ENCODE measurements at places on chromosomes 13 and 19.
A peak's percentile ranks its signal among the peaks of the same experiment; 100 is the strongest.

- DNase-seq: no peak
Observed at GRCh38 chr19:35296644-35297514, 4.9 kb downstream of the MAG start.

DNA sequence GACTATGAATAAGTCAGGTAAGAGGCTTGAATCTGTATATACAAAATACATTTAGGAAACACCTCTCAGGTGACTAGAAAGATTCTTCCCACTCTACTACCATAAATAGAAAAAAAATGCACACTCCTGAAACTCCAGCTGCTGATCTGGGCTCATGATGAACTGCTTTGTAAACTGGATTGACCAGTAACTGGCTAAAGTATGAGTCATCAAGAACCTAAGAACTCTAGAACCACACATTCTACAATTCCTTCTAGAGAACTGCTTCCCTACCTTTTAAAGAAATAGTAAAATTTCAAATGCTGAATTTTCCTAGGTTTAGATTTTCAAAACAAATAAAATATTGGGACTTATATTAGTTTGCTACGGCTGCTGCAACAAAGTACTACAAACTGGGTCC is 55.2 kb downstream of the ELF1 start:
- DNase-seq: no peak

GRCh38 chr13:99341969-99342722 is 34.9 kb upstream of the GPR183 start:
- DNase-seq: no peak

DNA sequence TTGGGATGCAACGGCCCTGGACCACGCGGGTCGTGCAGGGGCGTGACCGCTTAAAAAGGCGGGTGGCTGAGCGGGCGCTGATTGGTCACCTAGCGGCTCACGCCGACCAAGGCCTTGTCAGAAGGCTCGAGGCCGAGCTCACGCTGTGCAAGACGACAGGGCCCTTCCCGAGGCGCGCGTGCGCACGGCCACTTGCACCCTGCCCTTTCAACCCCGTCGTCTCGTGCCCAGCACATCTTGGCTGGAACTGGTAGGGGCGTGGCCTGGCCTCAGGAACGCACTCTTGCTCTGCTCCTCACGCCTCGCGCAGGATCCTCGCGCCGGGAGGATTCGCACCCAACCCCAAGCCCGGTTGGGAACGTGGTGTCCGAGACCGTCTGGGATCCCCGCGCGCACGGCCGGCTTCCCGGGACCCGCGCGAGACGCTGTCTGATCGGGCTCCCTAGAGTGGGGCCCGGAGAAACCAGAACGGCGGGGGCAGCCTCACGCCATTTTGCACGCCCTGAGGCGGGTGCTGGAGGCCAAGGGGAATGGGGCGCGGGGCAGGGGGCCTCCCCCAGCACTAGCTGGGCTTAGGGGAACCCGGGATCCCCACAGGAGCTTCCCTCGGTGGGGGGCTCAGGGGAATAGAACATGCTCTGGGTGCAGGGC is at the start of gene MEIOSIN:
Gene MEIOSIN, plus strand, starts transcription at position 280 of the 651 bp plus-strand sequence. CDS start 1,938 bp downstream, outside the sequence.
- no peak for DNase-seq

- no peak for DNase-seq
Observed at GRCh38 chr13:43546251-43546650, 240.5 kb downstream of the ENOX1 start.

GRCh38 chr19:49014123-49014869 is 2.6 kb downstream of the LHB start:
- DNase-seq: no peak

DNA sequence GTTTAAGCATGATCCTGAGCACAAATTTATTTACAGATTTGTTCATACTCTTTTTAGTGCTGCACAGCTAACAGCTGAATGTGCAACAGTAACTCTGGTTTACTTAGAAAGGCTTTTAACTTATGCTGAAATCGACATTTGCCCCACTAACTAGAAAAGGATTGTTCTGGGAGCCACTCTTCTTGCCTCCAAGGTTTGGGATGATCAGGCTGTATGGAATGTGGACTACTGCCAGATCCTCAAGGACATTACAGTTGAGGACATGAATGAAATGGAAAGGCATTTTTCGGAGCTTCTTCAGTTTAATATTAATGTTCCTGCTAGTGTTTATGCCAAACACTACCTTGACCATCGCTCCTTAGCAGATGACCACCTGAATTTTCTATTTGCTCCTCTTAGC is 16.0 kb downstream of the ZNF100 start:
- no peak for DNase-seq

DNA sequence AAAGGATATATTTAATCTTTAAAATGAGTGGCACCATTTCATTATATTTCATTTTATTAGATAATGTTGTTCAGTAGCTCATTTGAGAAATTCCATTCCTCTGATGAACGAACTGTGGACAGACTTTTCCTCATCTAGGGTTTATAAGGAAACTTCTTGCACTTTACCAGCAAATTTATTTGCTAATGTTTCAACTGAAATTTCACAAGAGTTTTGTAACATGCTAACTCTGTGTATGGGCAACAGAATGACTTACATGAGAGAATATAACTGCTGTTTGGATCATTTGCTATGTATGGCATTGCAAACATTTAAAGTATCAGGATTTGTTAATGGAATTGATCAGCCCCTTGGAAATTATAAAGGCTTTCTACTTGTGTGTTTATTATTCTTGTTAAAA is 3.7 kb upstream of the IRS2 start:
- no peak for DNase-seq

- no peak for DNase-seq
Observed at GRCh38 chr13:77387607-77388200, 60.8 kb upstream of the MYCBP2 start.

GRCh38 chr19:4909897-4910593 is 744 bp downstream of the UHRF1 start:
- DNase-seq: peak; percentile 85

DNA sequence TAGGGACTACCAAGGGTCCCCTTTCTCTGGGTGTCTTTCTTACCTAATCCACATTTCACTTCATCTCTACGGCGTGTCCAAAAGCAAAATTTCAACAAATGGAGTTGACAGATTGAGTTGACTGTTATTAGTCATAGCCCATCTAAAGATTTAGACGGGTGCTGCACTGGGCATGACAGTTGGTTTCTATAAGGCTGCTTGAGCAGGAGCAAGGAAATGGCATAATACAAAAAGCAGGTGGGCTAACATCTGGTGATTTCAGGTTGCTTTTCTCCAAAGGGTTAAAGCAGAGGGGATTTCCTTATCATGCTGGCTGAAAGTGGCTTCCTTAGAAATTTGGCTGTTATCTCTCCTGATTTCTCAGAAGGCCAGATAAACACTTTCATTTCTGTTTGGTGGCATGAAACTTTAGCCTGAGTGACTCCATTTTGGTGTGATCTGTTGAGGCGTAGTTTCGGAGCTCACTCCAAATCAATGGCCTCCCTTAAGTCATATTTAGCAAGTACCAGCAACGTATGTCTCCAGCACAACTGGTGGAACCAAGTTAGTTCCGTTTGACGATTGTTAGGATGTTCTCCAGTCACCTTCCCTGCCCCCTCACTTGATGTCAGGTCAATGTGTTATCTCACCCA is 440.4 kb downstream of the FGF9 start:
- no peak for DNase-seq

DNA sequence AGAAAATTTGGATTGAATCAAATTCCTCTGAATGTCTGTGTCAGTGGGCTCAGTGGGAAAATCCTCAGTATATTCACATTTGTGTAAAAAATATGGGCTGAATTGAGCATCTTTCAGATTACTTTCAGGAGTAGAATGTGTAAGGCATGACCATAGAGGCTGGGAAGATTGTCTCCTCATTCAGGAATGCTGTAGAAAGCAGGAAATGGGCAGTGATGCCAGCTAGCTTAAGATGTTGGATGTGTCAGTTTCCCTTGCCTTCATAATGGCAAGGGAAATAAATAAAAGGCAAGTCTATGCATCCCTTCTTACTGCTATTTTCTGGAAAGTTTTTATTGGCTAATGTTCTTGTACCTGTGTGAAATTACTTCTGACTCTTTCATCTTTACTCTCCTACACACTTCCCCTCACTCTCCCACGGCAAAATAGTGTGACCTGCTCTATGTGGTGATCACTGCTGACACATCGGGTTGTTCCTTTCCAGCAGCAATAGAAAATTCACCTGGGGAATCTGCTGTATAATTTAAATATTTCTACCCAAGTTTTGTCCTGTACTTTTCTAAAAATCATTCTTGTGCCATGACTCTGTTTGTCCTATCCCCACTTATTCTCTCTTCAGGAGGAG is 103.2 kb downstream of the LMO7 start:
- DNase-seq: no peak

DNA sequence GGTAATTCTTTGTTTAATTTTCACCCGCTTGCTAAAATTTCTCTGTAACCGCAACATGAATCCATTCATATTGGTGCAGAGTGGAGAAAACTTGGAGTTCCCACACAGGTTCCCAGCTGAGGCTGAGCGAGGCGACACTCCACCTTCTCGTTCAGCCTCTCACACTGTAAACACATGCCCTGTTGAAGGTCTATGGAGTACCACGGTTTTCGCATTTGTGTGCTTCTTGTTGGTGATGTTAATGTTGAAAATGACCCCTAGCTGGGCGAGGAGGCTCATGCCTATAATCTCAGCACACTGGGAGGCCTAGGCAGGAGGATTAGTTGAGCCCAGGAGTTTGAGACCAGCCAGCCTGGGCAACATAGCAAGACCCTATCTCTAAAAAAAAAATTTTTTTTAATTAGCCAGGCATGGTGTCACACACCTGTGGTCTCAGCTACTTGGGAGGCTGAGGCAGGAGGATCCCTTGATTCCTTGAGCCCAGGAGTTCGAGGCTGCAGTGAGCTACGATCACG is 67.2 kb downstream of the ARHGEF18 start:
- no peak for DNase-seq

DNA sequence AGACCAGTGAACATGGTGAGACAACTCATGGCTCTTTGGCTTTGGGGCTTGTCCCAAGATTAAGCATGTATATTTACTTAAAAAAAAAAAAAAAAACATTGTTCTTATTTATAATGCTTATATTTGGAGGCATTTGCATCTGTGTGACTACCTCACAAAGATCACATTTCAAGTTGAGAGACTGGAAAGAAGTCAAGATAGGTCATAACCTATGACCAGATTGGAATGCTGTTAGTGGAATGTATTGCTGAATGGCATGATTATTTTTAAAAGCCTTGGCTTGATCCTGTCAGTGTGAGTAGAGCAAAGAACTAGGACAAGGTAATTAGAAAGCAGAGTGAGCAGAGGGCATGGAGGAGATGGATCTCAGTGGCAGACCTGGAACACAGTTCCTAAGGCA is 214.6 kb downstream of the OXGR1 start:
- DNase-seq: no peak

- no peak for DNase-seq
Observed at GRCh38 chr13:21077788-21078353, 16.5 kb upstream of the LATS2 start.

DNA sequence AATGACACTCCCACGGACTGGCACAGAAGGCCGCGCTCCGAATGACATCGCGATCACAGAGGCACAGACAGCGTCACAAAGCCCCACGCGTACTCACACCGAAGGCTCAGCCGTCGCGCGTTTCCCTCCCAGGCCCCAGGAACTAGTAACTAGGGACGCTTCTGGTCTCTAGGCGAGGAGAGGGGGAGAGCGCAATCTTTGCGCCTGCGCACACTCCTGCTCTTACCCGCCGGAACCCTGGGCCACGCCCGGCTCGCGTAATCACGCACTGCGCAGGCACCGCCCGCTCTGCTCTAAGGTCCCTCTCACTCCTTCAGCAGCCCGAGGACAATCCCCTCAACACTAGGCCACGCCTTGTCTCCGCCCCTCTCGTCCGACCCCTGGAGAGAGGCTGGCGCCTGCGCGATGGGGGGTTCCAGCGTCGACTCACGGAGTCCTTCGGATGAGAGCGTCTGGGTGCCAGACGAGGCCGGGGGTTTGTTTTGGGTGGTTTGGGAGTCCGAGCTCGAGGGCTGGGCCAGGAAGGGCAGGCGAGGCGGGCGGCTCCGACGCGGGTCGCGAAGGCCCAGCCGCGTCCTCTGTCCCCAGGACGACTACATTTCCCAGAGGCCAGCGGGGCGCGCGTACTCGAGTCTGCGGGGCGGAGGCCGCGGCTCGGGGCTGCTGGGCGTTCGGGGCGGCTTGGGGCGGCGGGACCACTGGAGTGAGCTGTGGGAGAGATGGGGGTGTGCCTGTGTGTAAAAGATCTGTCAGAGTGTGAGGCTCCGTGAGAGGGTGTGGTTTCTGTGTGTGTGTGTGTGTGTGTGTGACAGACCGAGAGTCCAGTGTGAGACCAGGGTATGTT is at the start of gene ZNF471:
Gene ZNF471, plus strand, starts transcription at position 410 of the 844 bp plus-strand sequence. CDS start 3,717 bp downstream, outside the sequence.
- peak; percentile 61 for DNase-seq

DNA sequence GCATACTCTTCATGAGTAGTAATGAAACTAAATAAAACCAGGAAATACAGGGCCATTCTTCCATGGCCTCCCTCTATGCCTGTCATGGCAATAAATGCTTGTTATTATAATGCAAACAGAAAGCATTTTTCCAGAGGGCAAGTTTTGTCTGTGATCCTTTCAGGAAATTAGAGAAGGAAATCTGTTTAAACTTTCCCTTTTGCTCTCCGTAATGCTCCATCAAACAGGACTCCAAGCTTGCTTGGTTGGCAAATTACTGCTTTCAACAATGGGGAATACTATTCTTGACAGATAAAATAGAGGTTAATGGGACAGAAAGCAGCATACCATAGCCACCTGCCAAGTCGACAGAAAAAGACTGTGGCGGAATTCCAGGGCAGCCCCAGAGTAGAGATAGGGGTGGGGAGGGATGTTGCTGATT is 252.5 kb downstream of the LHFPL6 start:
- no peak for DNase-seq

DNA sequence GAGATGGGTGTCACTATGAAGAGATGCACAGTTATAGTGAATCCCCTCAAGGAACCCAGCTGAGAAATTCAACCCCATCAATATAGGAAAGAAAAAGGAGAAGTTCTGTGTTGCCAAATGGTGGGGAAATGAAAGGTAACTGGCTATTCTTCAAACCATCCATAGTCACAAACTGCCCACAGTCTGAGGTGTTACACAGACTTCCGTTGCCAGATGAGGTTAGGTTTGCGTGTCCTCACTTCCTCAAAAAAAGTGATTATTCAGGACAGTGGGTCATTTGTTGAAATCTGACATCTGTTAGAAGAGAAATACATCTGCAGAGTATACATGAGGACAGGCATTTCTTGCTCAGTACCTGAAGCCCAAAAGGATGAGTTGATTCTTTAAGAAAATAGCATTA is 9.0 kb downstream of the SIGLEC5 start:
- DNase-seq: no peak

GRCh38 chr13:40148101-40148500 is 492.6 kb downstream of the COG6 start:
- no peak for DNase-seq

- no peak for DNase-seq
Observed at GRCh38 chr19:48443731-48444128, 2.1 kb upstream of the GRWD1 start.

DNA sequence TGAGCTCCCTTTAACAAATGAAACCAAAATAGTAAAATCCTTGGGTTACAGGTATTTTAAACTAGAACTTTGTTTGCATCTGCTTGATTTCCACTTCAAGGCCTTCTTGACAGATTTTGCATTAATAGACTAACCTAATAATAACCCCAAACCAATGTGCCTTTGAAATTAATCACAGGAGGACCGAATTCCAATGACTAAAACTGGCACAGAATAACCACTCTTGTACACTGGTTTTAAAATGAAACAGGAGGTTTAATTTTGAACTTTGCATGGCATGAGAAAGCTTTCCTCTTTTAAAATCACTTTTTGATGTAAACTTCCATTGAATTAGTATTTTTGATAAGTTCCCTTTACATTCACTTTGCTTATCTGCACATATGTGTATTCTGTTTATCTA is 269.6 kb downstream of the SLITRK5 start:
- DNase-seq: no peak

- DNase-seq: no peak
Observed at GRCh38 chr13:101951114-101951513, 450.7 kb downstream of the FGF14 start.

GRCh38 chr13:20291037-20291436 is 58.9 kb upstream of the GJB6 start:
- DNase-seq: no peak
